ENCODE measurements at places on chromosomes 5 and 9.

- DNase-seq: no peak
These were observed 281.6 kb downstream of the ADAMTS6 start for GRCh38 chr5:65199993-65200675.

GRCh38 chr9:21524099-21524830 lies 42.2 kb upstream of the IFNE start:
- DNase-seq: no peak

DNA sequence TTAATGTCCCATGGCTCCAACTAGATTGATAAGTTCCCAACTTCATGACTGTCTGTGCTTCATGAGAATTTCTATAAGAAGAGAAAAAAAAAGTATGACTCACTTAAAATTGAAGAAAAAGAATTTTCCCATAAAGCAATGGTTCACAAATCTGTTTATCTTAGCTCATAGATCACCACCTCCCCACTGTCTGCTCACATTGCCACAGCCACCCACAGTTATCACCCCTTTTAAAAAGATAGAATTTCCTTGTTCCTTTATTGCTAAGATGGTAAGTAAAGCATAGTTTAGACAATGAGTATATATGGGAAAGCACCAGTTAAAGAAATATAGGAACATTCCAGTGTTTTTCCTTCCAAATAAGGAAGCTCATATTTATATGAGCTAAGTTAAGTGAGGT lies 67.1 kb downstream of the ALDH7A1 start:
- DNase-seq: no peak

DNA sequence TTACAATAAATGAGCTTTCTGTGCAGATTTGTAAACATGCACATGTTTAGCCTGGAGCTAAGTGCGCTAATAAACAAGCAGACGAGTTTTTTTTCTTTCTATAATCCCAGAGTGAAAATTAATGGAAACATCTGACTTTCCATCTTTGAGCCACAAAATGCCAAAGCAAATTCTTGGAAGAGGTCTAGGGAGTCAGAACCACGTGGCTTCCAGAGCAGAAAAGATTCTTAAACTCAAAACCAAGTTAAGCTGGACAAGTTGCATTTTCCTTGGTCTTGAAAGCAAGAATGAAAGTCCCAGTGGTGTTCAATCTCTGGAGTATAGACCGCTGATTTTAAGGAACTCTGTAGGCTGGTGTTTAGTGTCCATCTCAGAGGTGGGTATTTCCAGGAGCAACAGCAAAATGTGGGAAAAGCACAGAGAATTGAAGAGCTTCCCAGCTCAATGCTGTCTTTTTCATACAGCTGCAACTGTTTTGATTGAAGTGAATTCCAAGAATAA lies 71.4 kb downstream of the MYO10 start:
- no peak for DNase-seq

DNA sequence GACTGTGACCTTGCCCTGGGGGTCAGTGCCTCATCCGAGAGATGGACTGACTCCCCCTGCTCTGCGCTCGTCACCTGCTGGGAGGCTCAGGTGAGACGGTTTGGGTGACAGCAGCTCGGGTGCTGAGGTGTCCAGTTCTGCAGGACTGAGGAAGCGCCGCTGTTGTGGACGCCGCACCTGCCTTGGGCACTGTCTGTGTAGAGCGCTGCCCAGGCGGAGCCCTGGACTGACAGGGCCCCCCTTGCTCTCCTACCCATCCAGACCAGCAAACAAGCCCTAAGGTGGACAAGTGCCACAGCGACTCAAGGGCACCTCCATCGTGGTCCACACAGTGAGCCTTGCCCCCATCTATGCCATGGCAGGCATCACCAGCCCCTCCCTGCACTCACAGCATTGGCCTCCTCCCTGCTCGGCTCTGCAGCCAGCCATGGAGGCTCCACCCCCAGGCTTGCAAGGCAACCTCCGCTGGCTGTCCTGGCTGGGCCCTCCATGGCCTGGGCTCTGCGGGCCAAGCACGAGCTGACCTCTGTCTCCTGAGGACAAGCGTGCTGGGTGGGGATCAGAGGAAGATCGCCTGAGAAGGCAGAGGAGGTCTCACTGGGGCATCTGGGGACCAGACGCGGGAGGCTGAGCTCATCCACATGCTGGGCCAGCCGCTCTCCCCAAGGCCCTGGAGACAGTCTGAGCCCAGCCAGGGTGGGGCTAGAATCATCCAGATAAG lies 87.1 kb upstream of the COL5A1 start:
- no peak for DNase-seq

DNA sequence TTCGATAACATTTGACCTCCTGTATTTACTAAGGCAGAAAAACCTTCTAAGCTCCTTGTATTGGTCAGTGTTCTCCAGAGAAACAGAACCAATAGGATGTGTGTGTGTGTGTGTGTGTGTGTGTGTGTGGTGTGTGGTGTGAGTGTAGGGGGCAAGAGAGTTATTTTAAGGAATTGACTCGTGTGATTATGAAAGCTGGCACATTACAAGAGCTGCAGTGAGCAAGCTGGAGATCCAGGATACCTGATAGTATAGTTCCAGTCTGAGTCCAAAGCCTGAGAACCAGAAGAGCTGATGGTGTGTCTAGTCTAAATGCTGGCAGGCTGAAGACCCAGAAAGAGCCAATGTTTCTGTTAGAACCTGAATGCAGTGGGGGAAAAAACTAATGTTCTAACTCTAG lies 21.2 kb upstream of the PIK3R1 start:
- no peak for DNase-seq

DNA sequence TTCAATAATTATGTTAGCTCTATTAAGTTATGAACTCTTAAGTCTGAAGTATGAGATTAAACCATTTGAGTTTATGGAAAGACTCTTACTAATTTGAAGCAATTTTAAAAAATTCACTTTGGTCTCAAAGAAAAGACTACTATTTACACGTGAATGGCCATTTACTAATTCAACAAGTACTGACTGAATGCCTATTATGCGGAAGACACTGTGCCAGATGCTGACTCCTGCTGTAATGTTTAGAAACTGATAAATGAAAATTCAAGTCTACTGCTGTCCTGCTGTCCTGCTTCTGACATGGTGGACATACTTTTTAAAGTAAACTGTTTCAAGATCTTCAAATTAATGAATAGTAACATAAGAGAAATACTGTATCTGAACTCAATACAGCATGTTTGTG lies 116.2 kb downstream of the MPDZ start:
- no peak for DNase-seq

GRCh38 chr5:25573691-25574090 lies 928.9 kb upstream of the CDH10 start:
- no peak for DNase-seq

DNA sequence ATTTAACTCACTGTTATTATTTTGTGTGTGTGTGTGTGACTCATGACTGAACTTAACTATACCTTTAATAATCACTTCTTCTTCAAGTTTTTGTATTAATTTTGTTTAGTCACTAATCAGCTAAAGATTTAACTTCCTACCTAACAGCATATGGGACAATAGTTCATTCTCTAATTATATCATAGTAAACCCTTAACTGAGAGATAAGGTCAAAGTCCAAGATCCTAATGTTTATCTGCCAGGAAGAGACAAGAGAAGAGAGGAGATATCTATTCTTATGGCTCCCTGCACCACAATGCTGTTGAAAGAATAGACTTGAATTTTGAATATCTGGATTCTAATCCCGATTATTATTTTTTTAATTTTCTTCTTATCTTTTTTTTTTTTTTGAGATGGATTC lies 28.1 kb downstream of the FREM1 start:
- DNase-seq: no peak

DNA sequence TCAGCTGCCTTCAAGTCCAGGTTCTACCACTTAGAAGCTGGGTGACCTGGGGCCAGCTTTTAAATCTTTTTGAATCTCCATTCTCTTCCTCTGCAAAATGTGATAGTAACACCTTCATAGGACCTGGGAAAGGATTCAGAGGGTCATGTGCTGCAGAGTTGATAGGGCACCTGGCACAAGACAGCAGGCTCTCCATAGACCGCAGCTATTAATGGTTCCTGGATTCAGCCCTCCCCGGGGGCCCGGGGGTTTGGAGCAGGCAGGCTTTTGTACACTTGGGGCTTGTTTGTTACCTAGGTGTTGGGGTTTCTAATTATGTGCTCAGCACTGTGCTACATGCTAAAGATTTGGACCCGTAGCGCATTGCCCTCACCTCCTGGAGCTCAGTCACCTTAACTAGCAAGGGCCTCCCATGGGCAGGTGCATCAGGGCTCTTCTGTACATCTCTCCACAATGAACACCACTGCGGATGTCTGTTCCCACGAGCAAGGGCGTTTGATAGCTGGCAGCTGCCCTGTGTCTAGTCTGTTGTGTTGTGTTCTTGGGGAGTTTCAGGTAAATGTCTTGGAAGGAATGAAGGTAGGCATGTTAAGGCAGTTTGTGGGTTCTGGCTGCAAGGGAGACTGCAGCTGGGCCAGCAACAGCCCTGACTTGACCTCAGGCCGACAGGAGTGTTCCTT lies 12.1 kb downstream of the PRRC2B start:
- no peak for DNase-seq

DNA sequence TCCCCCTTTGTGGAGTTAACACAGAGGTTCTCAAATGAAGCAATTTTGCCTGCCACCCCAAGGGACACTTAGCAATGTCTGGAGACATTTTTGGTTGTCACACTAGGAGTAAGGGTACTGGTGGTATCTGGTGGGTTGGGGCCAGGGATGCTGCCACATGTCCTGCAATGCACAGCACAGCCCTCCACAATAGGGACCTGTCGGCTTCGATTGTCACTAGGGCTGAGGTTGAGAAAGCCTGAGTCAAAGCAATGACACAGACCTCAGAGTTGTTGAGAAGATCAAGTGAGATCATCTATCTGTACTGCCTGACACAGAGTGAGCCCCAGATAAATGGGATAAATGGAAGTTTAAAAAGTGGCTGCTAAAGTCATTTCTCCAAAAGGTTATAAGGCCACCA lies 249.2 kb upstream of the KLF4 start:
- DNase-seq: no peak

DNA sequence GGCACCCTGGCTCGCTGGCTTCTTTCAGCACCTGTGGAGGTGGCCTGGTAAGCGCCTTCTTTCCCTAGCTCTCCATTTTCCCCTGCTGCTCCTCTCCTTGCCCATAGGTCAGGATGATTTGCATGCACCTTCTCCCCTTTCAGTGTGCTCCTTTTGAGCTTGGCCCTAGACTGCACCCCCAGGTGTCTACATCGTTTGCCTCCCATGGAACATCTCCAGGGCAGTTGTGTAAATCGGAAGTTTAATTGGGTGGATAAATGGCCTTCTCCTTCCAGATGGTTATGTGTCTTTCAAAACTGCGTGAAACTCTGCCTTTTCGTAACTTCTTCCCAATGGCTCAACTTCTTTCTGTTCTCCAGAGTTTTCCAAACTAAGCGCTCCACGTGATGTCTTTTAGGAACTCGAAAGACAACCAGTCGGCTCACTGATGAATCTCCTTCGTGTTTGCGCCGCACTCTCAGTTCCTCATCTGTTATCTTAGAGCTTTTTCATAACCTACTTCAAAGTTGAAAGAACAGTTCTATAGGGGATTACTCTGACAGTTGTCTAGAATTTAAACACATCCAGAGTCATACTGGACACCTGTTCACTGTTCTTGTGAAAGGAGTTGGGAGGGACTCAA lies 1.7 kb downstream of the ADAMTS19 start:
- DNase-seq: no peak

DNA sequence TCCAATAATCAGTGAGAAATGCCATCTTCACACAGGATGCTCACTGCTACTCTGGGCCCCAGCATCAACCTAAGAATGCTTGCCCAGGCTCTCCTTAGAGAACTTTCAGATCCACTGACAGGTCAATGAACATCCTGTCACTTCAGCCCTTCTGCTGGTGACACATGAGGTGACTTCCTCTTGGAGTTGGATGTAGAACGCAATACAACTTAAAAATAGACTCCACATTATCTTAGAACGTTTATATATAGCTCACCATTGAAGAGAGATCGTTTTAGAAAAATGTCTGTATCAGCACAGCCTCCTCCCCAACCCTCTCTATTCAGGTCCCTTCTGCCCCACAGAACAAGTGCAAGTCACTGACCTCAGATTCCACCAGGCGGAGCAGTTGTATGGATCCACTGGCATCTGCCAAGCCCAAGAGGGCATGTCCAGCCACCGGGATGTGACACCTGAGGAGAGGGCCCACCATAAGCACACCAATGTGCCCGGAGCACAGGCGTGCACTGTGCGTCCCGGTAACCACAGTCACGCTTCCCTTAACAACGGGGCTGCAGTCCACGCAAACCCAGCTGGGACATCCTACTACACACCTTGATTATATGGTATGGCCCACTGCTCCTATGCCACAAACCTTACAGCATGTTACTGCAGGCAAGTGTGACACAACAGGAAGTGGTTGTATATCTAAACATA lies 2.9 kb downstream of the DPH7 start:
- DNase-seq: no peak

GRCh38 chr5:2890011-2890410 lies 138.5 kb upstream of the IRX2 start:
- no peak for DNase-seq

DNA sequence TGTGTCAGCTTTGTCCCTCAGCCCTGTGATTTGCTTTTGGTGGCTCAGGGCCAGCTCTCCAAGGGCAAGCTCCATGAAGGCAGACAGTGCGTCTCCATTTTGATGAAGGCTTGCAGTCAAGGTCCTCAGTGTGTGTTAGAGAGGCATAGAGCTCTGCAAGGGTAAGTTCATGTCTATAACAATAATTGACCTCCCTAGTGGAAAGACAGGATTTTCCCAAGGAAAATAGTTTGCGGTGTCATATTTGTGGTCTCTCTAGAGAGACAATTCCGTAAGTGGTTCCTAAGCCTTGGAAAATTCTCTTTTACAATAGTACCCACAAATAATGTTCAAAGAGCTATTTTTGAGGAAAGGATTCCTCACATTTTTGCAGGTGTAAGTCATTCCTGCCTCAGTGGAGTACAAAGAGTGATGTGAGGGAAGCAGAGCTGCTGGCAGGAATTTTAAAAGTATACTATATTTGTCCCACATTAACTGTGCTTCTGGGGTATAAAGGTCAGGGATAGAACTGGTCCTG lies 40.2 kb downstream of the SLC1A3 start:
- DNase-seq: no peak

- no peak for DNase-seq
These were observed 6.8 kb upstream of the DOLPP1 start for GRCh38 chr9:129074106-129074505.

DNA sequence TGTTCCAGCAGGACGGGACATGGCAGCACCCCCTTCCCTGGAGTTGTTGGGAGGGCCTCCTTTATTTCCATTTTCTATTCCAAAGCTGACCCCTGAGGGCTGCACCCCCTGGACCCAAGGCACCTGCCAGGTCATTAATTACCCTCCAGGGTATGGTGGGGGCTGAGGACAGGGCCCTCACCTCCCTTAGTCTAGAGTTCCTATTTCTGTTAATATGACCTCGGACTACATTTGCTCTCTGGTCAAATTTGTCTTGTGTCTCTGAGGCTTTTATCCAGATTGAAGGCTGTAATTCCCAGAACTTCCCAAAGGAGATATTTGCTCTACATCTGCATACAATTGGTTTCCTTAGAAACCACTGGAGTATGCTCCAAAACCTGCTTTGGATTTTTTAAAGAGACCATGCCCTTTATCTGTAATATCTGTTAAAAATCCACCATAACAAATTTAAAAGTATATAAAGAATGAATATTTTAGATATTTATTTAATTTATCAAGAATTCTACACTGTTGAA lies 16.8 kb downstream of the PHF2 start:
- no peak for DNase-seq
